ENCODE measurements at places on chromosomes 2 and 18.

DNA sequence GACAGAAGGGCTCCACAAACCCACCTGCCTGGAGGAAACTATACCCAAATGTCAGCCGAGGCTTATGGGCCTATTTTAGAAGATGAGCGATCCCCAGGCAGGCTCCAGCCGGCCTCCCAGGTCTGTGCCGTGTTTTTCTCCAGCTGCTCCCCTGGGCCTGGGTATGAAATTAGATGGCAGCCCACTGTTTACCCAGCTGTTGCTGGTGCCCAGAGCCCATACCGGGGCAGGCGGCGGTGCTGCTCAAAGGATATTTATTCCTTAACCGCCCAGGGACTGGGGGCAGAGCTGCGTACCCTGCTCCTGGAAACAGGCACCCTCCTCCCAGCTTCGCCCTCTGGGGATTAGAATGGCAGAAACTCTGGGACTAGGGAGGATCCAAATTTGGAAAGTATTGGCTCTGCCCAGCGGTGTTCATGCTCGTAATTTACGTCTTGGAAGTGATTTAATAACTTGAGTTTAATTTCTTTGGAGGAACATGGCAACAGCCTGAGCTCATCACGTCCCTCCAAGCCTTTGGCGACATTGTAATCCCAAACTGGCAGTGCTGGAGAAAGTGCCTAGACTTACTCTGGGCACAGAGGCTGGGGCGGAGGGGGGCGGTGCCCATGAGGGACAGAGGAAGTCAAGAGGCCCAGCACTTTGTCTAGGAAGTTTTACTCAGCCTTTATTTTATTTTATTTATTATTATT, 199.2 kb downstream of the KLHL29 start:
- DNase-seq = no peak

DNA sequence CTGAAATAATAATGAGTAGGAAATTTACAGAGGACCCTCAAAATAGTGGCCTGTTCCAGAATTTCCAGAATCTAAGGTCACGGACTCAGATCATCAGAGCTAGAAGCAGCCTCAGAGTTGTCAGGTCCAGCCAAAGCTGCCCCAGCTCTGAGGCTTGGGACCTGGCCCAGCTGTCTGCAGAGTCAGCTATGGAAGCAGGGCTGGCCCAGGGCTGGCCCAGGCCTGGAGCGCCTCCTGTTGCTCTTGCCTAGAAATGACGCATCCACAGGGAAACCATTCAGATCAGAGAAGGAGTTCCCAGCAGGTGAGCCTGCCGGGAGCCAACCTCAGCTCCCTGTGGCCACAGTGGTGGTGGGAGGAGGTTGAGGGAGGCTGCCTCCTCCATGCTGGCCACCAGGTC, 106.7 kb upstream of the ARL4C start:
- DNase-seq = no peak

GRCh38 chr18:1929720-1930119, 641.6 kb downstream of the METTL4 start:
- no peak for DNase-seq

DNA sequence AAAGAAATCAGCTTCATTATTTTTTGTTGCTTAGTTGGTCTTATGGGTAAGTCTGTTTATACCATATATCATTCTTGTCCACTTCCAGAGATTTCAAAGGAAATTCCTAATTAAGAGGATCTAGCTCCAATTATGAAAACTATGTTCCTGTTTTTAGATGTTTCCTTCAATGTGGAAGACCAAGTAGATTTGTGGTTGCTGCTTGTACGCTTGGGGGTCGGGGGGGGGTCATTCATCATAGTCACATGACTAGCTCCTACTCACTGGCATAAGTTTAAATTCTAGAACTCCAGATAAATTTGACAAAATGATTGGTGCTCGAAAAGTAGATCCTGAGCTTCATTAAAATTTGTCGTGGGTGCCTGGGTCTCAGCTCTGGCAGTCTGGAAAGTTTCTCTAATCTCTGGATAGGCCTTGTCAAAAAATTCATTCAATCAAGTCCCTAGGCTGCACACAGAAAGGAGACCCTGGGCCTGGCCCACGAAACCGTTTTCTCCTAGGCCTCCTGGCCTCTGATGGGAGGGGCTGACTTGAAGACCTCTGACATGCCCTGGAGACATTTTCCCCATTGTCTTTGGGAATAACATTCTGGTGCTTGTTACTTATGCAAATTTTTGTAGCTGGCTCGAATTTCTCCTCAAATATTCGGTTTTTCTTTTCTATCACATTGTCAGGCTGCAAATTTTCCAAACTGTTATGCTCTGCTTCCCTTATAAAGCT, 62.5 kb downstream of the MEP1B start:
- no peak for DNase-seq

GRCh38 chr2:190303647-190304046, 16.0 kb downstream of the HIBCH start:
- no peak for DNase-seq

- DNase-seq = no peak
Measured at GRCh38 chr2:96819128-96819875, 3.2 kb downstream of the CNNM3 start.

- no peak for DNase-seq
Measured at GRCh38 chr18:23995180-23995579, 19.4 kb upstream of the TTC39C start.

DNA sequence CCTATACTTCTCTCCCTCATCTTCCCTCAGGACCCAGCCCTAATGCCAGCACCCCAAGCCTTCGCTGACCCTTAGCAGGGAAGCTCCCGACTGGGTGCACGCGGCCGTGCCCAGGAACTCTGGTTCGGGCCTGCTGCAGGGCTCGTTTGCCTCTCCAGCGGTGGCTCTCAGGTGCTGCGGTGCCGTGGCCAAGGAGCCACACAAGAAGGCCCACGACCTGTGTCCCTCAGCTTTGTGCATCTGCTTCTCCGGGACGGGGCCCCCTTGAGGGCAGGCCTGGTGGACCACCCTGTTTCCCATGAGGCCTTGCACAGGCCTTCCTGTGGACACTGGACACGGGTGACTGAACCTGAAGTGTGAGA, 17.7 kb downstream of the BOK start:
- DNase-seq = no peak

- DNase-seq = no peak
Measured at GRCh38 chr2:241943961-241944575, 74.5 kb downstream of the RTP5 start.

DNA sequence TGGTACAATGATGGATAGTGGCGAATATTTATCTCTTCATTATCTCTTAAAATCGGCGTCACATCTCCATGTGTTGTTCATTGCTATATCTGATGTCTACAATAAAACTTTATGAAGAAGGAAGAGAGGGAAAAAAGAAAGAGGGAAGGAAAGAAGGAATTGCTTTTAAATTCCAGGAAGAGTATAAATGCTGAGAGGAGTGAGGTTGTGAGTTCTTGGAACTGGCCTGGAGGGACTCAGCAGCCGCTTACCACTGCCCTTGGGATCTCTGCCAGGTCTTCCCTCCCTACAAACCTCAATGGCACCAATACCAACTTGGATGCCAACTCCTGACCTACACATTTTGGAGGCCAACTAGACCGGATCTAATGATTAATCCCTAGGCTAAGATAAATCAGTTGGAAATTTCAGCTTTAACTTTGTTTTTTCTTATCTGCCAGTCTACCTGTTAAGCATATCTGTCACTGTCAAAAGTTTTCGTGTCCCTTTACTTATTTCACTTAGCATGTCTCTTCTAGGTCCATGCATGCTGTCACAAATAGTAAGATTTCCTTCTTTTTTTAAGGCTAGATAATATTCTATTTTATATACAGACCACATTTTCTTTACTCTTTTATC, 9.8 kb downstream of the SCN9A start:
- no peak for DNase-seq

DNA sequence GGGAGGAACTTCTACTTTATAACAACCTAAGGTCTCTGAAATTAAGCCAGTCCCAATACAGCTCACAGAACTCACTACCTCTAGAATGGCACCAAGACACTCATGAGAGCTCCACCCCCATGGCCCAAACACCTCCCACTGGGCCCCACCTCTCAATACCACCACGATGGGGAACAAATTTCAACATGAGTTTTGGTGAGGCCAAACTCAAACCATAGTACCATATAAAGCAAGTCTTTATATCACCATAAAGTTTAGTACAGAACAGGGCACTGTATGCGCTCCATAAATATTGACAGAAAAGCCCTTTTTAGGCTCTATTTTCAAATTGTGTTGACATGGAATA, 3.3 kb downstream of the AFG3L2 start:
- no peak for DNase-seq

DNA sequence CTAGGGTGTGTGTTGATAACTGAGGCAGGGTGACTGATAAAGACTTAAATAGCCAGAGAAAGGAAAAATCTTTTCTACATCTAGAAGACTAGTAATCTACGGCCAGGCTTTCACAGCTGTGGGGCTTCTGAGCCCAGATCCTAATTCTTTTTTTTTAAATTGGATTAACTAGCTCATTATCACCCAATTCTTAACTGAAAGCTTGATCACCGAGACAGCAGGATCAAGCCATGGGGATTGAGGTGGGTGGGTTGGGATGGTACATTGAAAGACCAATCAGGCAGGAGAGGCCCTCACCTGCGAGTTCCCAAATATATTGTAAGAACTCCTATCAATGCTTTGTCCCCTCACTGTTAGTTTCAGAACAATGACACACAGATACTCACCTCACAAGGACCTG, 20.0 kb upstream of the NFE2L2 start:
- DNase-seq = no peak
